ENCODE measurements at places on chromosomes 7 and 10.

GRCh38 chr7:116258734-116259133 lies 48.4 kb downstream of the TES start:
- no peak for DNase-seq

DNA sequence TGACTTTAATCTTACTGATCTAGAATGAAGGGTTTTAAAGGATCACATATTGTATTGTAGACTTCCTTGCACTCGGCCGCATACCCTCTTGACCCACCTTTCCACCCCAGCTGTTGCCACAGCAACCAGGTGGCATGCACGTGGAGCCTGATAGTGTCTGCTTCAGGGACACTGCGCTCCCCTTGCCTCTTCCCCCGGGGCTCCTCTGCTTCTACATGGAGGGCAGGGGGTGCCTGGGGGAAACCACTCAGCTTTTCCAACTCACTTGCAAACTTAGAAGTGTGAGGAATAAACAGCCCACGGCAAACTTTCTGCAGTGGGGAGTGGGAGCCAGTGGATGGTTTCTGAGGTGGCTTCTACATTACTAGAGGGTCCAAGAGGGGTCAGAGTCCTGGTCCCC lies 458.6 kb downstream of the PLXNA4 start:
- DNase-seq = no peak

DNA sequence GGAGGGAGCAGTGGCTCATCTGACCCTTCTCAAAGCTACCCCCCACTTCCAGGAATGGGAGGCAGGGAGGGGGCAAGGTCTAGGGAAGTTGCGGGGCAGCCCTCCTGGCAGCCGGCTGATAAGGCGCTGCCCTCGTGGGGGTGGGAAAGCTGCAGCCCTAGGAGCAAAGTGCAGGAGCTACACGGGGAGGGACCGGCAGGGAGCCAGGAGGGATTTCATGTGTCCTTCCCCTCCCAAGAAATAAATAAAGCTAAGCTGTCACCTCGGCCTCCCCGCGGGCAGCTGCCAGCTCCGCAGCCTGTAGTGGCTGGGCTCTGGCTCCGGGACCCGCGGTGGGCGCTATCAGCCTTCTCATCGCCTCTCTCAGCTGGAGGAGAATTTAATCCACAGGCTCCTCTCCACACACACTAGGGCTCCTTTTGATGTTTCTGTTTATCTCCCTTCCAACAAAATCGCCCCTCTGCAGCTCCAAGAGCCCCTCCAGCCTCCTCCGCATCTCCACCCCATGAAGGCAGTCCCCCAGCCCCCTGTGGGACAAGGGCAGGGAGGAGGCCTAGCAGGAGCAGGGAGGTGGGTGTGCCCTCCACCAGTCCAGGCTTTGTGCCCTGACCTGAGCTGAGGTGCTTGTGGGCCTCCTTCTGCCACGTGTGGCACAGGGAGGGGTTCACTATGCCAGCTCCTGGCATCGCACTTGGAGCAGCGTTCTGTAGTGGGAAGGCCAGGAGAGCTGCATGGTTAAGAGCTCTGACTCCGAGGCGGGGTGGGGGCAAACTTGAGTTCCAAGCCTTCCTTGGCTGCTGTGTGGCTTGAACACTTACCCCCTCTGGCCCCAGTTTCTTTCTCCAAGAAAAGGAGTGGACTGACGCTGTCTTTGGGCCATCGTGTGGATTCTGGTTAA lies 80.5 kb downstream of the C10orf105 start:
- DNase-seq = no peak

GRCh38 chr10:99234041-99234790 lies 1.4 kb downstream of the HPSE2 start:
- DNase-seq = no peak

- DNase-seq = no peak
Measured at GRCh38 chr7:70460562-70460961, 671.4 kb upstream of the GALNT17 start.

GRCh38 chr10:133162178-133162909 lies 2.3 kb downstream of the KNDC1 start:
- no peak for DNase-seq

- no peak for DNase-seq
Measured at GRCh38 chr7:35670856-35671569, 23.9 kb downstream of the HERPUD2 start.

- DNase-seq = no peak
Measured at GRCh38 chr10:130377986-130378540, 241.9 kb downstream of the GLRX3 start.

DNA sequence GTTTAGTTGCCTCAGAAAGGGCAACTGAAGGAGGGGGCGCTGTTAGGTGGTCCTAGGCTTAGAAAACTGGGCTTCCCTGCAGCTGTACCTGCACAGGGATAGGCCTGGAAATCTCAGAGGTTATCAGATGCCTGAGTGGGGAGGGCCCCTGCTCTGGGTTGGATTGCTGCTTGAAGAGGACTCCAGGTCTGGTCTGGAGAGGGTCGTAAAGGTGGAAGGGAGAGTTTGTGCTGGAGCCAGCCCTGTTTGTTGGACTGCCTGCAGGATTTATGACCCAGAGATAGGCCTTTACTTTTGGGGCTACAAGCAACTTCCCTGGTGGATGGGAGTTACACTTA lies 765.9 kb downstream of the GRID1 start:
- no peak for DNase-seq

DNA sequence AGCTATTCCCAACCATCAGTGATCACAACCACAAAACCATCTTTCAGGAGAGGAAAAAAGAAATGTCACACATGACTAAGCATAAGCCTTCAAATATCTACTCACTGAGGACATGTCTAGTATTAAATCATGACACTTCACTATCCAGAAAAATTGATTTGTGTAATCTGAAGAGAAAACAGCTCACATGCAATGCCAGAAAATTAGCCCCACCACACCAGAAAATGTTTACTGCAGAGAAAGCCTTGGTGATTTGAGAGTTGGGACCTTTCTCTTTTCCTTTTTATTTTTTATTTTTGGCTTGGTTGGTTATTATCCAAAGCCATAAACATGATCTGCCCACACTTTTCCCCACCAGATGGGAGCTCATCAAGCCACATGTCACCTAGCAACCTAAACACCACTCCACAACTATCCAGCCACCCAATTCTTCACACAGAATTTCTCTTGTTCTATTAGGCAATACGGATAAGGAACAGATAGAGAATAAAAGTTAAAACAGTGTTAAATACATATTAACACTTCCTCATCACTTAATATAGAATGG lies 3.1 kb downstream of the PARD3 start:
- no peak for DNase-seq

All from NCI-H2171 (cell line).